ENCODE measurements at places on chromosomes 7 and 10.

DNA sequence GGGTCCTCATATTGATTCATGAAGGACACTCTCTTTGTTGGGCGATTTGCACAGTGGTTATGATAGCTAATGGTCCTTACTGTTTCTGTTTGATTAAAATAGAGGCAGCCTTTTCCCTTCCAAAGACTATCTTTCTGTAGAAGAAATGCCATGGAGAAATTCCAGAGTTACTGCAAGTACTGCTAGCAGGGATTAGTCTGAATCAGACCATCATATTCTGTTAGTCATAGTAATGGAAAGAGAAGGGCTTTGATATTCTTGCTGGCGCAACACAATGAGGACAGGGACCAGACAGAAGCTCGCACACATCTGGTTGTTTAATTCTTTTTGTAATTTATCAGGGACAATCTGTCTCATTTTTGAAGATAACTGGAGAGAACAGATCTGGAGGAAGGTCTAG, 304.5 kb upstream of the FZD8 start:
- DNase-seq = no peak

DNA sequence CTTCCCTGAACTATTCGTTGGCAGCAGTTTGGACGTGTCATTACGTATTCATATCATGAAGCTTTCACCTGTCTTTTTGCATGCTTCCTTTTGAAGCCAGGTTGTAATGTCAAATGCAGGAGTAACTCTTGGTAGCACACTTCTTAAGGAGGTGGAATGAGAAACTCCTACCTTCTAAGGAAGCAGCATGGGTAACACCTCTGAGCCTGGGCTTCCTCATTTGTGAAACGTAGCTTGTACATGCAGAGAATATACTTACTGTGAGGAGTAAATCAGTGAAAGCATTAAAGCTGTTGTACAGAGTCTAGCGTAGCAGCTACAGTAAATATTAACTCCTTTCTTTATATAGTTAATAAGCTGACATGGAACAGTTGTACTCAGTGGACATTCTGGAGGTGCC, 21.1 kb downstream of the CUL1 start:
- no peak for DNase-seq

DNA sequence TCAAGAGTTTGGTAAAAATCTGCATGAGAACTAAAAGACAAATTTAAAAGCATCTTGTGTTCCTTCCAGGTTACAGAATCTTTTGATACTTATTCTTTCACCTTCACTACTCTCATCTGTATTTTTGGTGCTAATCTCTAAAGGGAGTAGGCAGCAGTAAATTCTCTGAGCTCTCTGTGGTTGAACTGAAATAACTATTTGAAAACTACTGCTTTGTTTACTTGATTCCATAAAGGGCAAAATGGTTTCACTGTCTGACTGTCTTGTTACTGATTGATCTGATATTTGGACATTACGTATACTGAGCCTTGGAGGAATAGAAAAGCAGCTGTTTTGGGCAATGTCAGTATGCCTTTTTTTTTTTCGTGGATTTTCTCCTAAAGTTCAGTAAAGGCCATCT, 103.3 kb downstream of the CHRM2 start:
- no peak for DNase-seq

DNA sequence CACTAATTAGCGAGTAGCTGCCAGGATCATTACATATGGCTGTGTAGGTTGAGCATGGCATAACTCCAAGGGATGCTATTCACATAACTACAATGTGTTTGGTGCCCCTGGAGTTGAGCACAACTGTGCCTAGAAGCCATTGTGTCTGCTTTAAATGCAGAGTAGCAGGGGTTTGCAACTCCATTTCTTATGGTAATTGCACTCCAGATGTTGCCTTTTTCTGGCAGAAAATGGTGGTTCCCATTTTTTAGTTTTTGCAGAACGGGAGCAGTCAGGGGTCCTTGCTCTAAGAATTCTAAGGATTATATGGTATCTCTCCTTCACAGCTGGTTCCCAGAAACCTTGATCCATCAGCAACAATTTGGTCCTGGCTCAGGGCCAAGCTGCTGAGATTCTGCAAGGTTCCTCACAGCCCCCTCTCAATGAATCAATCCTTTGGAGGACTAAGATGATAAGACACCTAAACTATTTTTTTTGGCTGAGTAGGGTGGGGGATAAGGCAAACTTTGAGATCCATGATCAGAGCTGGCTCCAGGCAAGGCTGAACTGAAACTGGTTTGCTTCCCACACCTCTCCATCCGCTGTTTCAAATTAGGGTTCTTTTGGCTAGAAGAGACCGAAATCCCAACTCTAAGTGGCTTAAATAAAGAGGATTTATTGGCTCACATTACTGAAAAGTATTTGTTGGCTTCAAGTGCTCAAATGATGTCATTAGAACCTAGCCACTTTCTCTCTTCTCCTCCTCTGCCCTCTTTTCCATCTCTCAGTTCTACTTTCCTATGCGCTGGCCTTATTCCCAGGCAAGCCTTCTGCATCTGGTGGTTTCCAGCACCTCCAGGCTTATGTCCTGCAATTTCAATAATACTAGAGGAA, 97.5 kb upstream of the CCDC6 start:
- no peak for DNase-seq

Data from CD4-positive, alpha-beta T cell (primary cell).